ENCODE measurements at places on chromosomes 5 and 9. TPM values are rescaled to one million over a fixed set of nuclear protein-coding genes. Genes with fewer than 3 reads are reported as not detected.

- peak; percentile 66 for DNase-seq
Measured at GRCh38 chr5:119355685-119356611, at the start of gene TNFAIP8. Gene TNFAIP8, plus strand, starts transcription at chr5:119356019. Its CDS starts 72 bp downstream, at chr5:119356091.

DNA sequence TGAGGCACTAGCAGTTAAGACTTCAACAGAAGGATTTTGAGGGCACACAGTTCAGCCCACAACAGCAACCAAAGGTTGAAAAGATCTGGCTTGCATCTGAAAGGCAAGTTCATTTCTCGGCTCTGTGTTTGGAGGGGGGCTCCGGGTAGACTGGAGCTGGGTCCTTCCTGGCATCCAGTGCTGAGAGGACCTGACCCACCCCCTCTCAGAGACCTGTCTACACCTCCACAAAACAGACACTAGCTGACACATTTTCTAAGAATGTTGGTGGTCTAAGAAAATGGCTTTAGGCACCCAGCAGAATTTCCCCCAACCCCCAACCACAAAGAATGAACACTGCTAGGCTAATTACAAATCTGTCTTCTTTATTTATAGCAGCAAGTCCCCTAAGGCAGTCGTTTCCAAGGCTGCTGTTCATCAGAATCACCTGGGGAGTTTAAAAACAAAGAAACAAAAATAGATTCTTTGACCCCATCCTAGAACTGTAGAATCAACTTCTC, 6.2 kb upstream of the PTCH1 start:
- no peak for DNase-seq

- peak; percentile 82 for DNase-seq
Measured at GRCh38 chr5:127785098-127785927, 82.1 kb downstream of the CCDC192 start.

- no peak for DNase-seq
Measured at GRCh38 chr9:126658201-126658825, 44.6 kb downstream of the LMX1B start.

Gene CAMK4
- total RNA-seq = 2.1 TPM

GRCh38 chr9:133306242-133307204, 29.5 kb downstream of the SURF6 start:
- no peak for DNase-seq

DNA sequence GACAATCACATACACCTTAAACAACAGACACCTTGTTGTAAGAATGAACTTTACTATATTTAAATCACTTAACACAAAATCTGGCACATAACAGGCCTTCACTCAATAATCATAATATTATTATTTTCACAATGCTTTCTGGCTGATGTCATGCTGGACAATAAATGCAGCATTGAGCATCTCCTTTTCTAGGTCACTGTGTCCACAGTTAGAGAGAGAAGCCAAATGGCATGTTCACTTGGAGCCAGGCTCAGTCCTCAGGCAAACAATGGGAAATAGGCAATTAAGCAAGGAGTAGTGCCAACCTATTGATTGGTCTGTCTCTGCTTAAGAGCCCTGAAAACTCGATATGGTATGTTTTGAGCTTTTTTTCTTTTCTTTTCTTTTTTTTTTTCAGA, 50.6 kb upstream of the KLF4 start:
- no peak for DNase-seq

- DNase-seq = peak; percentile 59
Measured at GRCh38 chr5:149730620-149731331, 666 bp downstream of the PPARGC1B start.

- no peak for DNase-seq
Measured at GRCh38 chr5:40616781-40617180, 62.9 kb upstream of the PTGER4 start.
